ENCODE measurements at places on chromosomes 2 and 18.
A peak's percentile ranks its signal among the peaks of the same experiment; 100 is the strongest.

- DNase-seq: no peak
Observed at GRCh38 chr2:197211881-197212342, 98.7 kb downstream of the ANKRD44 start.

GRCh38 chr2:139876321-139876720, 1096.1 kb upstream of the NXPH2 start:
- DNase-seq: no peak

- DNase-seq: no peak
Observed at GRCh38 chr18:79905389-79905911, 46.0 kb downstream of the SLC66A2 start.

DNA sequence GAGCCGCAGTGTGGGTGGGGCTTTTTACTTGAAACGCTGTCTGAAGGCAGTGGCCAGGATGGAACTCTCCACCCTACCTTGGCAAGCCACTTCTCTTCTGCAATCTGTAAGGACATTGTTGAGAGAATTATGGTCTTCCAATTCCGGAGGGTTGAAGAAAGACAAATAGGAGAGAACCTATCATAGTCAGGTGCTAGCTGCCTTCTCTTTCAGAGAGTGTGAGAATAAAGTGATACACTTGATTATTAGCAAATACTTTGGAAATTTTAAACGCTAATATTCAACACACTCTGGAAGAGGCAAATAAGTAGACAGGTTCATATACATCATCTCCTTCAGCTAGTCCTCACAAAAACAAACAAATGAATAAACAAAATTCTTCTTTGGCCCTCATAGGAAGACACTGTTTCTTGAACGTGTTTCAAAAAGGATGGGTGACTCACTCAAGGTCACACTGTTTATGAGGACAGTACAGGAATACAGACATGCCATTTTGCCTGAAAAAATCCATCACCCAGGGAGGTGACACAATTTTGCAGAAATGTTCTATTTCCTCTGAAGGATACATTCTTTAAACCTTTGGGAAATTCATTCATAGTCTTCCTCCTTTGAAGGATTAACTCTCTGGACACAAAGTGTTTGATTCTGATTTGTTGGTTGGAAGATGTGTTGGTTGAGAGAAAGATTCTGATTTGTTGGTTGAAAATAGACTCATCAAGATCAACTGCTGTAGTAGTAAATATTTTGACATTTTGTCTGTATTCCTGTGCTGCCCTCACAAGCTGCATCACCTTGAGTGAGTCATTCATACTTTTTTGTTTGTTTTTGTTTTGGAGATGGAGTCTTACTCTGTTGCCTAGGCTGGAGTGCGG, 2.2 kb upstream of the IL1RN start:
- DNase-seq: peak; percentile 42

GRCh38 chr2:35787302-35788031, 568.1 kb upstream of the CRIM1 start:
- DNase-seq: peak; percentile 55

GRCh38 chr18:25658476-25658875, 306.5 kb upstream of the ZNF521 start:
- DNase-seq: no peak

DNA sequence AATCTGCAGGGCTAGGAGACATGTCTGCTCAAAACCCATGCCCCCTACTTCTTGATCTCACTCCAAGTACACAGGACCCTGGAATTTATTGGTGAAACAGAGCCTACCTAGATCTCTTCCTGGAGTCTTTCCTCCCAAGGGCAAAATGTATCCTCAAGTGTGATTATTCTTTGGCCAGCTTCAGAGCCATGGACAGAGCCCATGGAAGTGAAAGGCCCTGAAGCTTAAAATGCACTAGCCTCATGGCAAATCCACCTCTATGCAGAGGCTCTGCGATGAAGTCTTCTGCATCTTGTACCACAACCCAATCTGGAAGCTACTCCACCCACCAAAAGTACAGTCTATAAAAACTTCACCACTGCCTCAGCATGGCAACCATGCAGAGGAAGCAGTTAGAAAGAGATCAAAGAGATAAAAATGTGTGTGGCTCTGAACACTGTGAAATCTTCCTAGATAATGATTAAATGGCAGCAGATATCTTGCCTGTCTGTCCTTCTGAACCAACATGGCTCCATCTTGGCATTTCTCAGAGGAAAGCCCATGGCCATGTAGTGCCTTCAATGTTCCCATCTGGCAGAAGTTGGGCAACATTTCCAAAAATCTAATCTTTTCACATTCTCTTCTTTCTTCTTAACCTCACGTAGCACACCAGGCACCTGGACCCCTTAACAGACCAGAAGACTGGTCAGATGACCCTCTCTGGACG, 142.9 kb upstream of the KLF7 start:
- DNase-seq: no peak

- DNase-seq: peak; percentile 64
Observed at GRCh38 chr2:33583194-33583938, 15.7 kb downstream of the FAM98A start.

DNA sequence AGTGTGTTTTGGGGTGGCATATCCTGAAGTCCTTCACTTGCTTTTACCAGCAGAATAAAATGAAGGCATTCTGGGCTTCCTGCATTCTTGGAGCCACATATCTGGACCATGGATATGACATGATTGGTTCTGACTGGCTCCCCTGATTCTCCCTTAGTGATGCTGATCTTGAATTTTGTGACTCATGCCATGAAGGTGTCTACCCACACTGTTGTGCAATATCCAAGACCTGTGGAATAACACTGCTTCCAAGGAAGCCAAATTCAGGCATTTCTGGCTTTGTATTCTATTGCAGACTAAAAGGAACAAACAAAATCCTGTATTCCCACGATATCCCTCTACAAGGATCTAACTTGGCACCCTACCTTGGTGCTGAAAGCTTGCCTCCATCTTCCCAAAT, 125.8 kb downstream of the LYPD6B start:
- no peak for DNase-seq
